Activated CD8-positive, alpha-beta memory T cell treated with anti-CD3 and anti-CD28 coated beads for 1 hour (primary cell): ENCODE measurements at places on chromosomes 7 and 10.

GRCh38 chr7:44287488-44288380, 37.7 kb downstream of the CAMK2B start:
- DNase-seq, result no peak

DNA sequence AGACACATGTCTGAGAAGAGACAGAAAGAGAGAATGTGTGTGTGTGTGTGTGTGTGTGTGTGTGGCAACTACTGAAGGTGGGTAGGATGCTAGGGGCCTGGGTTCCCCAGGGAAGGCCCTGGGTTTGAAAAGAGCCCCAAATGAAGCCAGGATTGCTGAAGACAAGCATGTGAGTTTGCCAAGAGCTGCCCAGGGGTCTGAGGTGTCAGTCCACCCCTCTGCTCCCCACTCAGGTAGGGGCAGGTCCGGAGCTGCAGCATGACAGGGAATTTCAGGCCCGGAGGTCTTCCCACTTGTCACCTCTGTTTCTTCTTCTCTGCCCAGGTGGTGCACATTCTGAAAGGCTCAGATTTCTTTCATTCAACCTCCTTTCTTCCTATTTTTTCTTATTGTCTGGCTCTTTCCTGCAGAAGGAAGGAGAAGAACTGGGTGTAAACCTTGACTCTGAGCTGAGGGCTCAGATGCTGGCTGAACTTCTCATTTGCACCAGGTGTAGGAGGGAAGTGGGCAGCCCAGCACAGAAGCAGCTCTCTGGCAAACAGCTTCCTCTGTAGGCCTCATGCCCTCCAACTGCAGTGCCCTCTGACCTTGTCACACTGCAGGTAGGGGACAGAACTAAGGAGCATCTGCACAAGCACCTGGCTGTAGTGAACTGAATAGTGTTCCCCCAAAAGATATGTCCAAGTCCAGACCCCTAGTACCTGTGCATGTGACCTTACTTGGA, 79.6 kb upstream of the LRRC4 start:
- DNase-seq, result no peak

- DNase-seq, result no peak
Observed at GRCh38 chr7:36563706-36564327, 160.5 kb downstream of the AOAH start.

- no peak for DNase-seq
Observed at GRCh38 chr7:36854652-36855051, 130.4 kb upstream of the AOAH start.

DNA sequence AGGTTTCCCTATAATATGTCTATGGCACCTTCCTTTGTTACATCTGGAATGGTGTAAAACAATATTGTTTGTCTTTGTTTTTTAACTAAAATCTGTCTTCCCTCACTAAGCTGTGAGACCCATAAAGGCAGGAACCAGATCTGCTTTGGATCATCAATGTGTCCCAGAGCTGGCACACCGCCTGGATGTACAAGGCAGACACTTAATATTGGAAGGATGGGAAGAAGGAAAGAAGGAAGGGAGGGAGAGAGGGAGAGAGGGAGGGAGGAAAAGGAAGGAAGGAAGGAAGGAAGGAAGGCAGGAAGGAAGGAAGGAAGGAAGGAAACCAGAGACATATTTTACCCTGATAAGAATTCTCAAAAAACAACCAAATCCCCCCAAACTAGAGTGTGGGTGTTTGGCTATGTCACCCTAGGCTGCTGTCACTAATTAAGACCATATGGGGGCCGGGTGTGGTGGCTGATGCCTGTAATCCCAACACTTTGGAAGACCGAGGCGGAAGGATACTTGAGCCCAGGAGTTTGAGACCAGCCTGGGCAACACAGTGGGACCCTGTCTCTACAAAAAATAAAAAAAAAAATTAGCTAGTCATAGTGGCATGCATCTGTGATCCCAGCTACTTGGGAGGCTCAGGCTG, 59.6 kb downstream of the SH3PXD2A start:
- DNase-seq, result no peak

DNA sequence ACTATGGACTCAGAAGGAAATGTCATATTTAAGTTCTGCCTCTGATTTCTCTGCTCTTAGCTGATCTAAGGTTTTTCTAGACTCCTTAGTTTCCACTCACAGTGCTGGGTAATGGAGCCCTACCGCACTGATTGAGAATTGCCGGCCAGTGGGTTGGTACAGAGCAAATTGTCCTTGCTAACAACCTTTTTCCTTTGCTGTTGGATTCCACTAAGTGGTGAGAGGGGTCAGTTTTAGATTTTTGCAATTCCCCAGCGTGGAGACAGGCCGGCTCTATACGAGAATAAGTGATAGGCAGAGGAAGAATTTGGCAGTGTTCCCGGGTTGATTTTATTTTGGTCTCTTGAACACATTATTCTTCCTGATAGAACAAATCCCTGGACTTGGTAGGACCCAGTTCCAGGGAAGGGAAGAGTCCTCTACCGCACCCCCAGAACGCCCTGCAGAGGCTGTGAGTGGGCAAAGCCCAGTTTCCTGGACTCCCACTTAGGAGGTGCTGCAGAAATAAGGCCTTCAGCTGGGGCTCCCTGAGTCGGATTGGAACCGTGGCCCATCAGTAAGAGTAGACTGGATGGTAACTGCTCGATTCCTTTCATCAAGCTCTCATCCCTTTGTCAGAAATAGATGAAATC, 3.0 kb upstream of the NRP1 start:
- DNase-seq, result no peak

DNA sequence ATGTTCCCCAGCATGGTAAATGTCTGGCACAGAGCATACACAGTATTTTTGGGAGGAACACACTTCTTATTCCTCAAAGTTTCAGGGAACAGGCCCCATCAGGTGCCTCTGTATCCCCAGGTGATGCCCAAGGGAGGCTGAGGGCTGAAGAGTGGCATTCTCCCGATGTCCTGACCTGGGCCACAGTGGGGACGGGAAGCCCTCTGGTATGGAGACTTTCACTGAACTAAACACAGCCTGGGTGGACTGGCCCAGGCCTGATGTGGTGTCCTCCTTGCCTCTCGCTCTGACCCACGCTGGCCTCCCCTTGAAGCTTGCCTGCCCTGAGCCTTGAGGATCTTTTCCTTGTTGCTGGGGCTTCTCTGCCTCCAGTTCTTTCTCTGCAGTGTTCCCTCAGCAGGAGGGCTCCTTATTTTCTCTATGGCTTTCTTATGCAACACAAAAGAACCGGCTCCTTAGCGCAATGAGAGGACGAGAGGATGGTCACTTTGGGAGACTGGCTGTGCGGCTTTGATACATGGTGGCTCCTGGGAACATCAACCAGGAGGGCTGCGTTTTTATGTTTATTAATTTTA, 157.5 kb upstream of the TNS3 start:
- DNase-seq, result no peak

GRCh38 chr10:34702093-34702937, 112.8 kb downstream of the PARD3 start:
- no peak for DNase-seq

- DNase-seq, result no peak
Observed at GRCh38 chr10:52283174-52283573, 30.9 kb upstream of the DKK1 start.

DNA sequence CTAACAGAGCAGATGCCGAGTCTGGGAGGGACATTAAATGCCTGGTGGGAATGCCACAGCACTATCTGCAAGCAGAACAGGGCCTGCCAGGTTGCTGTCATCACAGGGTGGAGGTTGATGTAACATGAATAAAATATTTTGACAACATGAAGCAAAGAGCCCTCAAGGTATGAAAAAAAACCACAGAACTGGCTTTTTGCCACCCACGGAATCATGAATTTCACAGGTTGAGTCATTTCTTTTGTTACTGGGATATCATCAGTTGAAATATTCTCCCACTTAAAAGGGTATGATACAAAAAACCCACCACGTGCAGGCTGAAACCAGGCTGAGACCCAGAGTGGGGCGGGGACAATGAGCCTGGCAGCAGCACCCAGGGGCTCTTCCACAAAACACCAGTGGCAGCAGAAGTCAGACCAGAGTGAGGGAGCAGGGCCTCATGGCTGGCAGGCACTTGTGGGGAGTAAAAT, 220.1 kb downstream of the TNS3 start:
- DNase-seq, result no peak

DNA sequence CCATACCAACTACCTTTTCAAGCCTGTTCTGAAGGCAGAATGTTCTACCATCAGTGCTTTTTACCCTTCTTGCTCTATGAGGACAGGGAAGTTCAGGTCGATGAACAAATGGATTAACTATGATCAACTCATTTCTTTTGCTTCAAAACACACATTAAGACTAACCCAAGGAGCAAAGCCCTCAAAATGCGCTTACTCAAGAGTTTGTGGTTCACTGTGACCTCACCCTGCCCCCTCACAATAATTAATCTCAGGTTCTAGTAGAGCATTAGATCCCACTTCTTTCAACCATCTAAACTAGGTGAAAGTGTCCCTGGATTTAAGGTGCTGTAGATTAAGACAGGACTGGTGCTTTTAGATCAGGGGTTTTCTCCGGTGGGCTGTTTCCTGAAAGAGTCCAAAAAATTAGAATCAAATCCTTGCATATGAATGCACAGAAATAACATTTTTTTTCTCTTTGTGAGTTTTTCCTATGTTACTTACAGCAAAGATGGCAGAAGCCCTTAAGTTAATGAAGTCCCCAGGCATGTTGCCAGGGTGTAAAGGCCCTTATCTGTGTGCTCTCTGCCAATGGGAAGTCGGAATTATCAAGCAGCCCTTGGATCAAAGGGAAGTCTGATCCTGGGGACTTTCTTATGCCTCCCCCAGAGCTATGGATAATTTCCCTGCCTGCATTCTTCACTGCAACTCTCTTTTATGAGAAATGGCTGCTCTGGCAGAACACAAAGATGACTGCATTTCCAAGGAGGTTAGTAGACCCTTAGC, 205.5 kb upstream of the STK17A start:
- no peak for DNase-seq

GRCh38 chr7:34445653-34446052, 212.4 kb upstream of the NPSR1 start:
- no peak for DNase-seq

GRCh38 chr10:84626397-84627087, 298.2 kb downstream of the CCSER2 start:
- DNase-seq, result no peak

DNA sequence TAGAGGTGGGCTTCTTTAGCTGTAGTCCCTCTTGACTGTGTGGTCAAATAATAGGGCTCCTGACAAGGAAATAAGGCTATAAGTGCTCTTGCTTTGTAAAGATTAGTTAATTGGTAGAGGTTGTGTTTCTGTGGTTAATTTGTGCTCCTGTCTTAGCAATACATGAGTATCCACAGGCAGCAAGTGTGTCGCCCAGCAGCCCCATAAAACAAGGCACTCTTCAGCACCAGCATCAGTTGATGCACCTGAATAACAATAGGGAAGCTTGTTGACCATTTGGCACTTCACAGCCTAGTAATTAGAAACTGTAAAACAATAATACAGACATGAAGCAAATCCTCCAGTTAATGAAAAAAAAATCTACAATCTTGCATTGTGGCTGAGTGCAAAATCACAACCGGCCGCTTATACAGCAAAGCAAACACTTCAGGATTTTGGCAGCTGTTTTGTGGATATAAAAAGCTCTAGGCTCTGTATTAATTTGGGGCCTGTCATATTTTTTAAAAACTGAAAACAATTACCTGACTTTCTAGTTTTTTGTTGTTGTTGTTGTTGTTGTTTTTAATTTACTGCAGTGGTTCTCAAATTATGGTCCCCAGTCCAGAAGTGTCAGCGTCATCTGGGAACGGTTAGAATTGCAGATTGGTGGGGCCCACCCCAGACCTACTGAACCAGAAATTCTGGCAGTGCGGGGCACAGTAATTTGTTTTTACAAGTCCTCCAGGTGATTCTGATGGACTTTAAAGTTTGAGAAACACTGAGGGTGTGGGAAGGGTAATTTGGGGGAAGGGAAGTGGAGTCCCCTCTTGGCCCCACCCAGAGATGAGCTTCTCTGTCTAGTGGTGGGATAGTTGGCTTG, 56.8 kb downstream of the AUTS2 start:
- no peak for DNase-seq

- no peak for DNase-seq
Observed at GRCh38 chr10:95236068-95236903, 42.2 kb downstream of the ACSM6 start.

DNA sequence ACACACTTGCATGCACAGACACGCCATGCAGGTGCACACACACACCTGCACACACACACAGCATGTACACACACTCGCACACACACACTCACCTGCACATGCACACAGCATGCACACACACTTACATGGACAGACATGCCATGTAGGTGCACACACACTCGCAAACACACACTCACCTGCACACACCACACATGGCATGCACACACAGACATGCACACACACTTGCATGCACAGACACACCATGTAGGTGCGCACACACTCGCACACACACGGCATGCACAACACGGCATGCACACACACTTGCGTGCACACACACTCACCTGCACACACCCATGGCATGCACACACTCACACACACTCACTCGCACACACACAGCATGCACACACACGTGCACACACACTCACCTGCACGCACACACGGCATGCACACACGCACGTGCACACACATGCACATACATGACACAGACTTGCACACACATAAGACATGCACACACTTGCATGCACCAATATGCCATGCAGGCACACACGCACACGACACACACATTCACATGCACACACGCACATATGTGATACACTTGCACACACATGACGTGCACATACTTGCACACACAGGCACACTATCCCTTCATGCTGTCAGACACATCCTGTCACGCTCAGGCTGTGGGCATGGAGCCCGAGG, 56.8 kb downstream of the INSIG1 start:
- no peak for DNase-seq

GRCh38 chr7:110522761-110523200, 568.1 kb upstream of the LRRN3 start:
- no peak for DNase-seq

GRCh38 chr7:142832417-142832816, 22.5 kb upstream of the EPHB6 start:
- no peak for DNase-seq

DNA sequence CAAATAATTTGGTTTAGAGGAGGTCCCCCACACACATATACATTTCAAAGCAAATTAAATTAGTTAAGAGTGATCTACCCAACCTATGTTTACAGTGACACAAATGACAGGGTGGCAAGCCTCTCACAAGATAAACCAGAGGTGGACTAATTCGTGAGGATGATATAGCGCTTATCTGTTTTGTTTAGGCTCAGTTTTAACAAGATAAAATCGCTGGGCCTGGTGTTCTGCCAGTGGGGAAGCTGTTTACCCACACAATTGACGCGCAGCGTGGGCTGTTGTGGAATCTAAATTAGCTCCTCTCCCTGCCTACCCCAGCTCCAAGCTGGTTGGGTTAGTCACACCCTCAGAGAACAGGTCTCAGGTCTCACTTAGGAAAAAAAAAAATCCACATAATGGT, 16.7 kb upstream of the PLXNA4 start:
- no peak for DNase-seq
